ENCODE measurements at places on chromosomes 16 and 17.
A peak's percentile ranks its signal among the peaks of the same experiment; 100 is the strongest.

DNA sequence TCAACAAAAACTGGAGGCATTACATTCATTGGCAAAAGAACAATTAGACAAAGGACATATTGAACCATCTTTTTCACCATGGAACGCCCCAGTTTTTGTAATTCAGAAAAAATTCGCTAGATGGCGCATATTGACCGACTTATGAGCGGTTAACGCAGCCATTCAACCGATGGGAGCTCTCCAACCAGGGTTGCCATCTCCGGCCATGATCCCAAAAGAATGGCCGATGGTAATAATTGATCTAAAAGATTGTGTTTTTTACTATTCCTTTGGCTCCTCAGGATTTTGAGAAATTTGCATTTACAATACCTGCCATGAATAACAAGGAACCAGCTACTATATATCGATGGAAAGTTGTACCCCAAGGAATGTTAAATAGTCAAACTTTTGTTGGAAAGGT lies 21.4 kb downstream of the ALOX15B start:
- peak; percentile 63 for DNase-seq

GRCh38 chr17:78862073-78863023 lies 21.7 kb upstream of the USP36 start:
- DNase-seq: peak; percentile 96

GRCh38 chr16:84459941-84460405 lies 44.5 kb downstream of the MEAK7 start:
- DNase-seq: no peak

GRCh38 chr16:66899310-66899944 lies 19.1 kb downstream of the PDP2 start:
- no peak for DNase-seq

GRCh38 chr17:39527220-39527813 lies 66.0 kb downstream of the CDK12 start:
- DNase-seq: peak; percentile 9

- DNase-seq: no peak
These were observed 7.0 kb upstream of the PPP1R1B start for GRCh38 chr17:39619786-39620101.

DNA sequence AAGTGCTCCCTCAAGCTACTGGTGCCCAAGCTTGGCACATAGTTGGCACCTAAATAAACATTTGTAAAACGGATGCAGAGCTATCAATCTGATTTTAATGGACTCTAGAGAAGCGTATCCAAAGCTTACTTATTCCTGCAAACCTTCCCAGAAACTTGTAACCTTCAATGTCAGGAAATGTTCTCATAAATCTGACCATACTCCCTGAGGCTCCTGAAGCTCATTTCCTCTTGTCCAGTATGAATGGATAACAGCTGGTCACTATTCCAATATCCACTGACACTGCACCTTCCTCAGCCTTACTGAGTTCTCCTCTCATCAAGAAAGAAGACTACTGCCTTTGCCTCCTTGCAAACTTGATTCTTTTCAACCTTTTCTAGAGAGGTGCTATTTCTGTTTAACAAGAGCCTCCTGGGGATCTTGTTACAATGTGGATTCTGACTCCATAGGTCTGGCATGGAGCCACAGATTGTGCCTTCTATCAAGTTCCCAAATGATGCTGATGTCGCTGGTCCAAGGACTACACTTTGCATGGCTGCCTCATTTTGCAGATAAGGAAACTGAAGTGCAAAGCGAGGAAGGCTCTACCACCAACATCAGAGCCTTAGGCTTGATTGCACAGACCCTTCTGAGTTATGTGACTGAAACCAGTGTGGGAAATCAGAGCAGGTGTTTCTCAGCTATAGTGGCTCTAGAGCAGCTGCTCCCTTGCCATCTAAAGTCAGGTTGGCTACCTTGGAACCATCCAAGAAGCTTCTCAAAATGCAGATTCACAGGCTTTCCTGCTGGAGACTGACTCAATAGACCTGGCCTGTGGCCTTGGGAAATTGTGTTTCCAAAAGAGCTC lies 377.8 kb downstream of the SOX9 start:
- DNase-seq: no peak

- no peak for DNase-seq
These were observed 197.0 kb downstream of the MRTFB start for GRCh38 chr16:14268073-14268472.

DNA sequence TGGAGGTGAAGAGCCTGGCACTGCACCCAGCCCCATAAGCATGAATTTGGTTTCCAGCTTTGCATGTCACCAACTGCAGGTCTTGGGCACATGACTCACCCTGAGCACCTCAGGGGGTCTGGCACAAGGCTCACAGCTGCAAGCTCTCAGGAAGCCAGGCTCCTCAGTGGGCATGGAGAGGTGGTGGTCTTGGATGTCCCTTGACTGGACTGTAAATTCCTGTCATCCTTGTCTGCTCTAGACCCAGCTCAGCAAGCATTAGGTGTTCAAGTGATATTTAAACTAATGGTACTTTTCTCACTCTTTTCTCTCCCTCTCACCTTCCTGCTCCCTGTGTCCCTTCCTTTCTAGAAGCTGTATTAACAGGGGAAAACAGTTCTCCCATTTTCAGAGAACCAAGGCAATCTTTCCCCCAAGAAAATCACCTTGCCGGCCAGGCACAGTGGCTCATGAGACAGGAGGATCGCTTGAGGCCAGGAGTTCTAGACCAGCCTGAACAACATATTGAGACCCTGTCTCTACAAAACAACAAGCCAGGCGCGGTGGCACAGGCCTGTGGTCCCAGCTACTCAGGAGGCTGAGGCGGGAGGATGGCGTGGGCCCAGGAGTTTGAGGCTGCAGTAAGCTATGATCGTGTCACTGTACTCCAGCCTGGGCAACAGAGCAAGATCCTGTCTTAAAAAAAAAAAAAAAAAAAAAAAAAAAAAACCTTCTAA lies 5.1 kb upstream of the KIFC3 start:
- DNase-seq: no peak
